Fibroblast of skin of right biceps (primary cell): ENCODE measurements at places on chromosomes 1 and 21.
A peak's percentile ranks its signal among the peaks of the same experiment; 100 is the strongest.

DNA sequence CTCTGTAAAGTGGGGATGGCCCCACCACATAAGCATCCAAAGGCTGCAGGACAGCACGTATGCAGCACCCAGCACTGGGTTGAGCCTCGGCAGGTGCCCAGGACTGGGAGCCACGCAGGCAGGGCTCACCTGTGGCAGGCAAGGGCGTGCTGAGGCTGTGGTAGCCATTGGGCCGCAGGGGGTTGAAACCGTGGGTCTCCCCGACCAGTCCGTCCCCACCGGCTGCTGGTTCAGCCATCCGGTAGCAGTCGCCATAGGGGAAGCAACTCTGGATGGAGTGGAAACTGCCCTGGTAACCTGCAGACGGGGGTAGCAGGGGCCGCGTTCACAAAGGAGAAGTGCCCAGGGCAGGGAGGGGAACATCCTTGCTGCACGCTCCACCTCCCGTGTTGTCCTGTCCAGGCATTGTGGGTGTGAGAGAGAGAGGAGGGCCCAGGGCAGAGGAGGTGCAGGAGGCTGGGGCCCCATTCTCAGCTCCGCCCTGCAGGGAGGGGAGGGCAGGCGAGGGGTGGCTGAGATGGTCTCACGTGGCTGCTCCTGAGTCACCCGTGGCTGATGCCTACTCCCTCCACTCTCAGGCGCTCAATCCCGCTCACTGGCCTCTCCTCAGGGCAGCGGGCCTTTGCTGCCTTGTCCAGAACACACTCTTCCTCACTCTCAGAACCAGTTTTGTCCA, 49.9 kb downstream of the DMRTB1 start:
- peak; percentile 29 for DNase-seq

DNA sequence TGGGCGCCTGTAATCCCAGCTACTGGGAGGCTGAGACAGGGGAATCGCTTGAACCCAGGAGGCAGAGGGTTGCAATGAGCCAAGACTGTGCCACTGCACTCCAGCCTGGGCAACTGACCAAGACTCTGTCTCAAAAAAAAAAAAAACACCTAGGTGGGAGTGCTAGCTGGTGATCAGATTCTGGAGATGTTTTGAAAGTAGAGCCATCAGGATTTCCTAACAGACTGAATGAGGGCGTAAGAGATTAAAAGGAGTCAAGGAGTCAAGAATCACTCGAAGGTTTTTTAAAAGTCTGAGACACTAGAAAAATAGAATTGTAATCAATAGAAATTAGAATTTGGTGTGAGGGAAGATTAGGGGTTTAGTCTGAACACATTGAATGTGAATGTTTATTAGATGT, 73.8 kb downstream of the HSF2BP start:
- no peak for DNase-seq

- no peak for DNase-seq
These were observed 48.1 kb downstream of the DMRTB1 start for GRCh38 chr1:53507116-53507820.

GRCh38 chr1:91121366-91121765, 99.5 kb upstream of the ZNF644 start:
- no peak for DNase-seq

DNA sequence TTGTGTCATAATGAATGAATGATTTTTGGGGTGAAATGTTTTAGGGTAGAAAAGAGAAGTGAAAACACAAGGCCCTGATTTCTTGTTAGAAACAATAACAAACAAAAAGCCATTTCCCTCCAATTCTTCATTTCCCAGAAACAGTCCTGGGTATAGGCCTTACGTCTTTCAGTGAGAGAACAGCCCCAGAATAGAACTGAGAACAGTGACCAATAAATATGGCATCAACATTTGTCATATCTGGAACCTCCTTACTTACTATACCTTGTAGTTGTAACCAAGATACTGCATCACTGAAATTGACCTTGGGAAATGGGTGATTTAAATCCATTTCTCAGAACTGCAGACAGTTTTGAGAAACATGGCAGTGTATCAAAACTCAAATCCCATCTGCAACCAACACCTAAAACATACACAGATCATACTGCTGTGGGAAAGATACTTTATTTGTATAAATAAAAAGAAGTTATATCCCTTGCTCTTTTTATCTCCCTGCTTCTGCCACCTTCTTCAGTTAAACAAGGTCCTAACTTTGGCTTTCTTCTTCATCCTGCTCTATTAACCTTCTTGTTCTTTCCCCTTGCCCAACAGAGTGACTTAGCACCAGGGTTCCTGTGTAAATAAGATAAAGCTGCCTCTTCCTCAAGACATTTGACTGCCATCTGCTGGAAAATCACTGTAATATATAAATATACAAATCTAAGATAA, 19.5 kb downstream of the XKR8 start:
- DNase-seq: peak; percentile 61

DNA sequence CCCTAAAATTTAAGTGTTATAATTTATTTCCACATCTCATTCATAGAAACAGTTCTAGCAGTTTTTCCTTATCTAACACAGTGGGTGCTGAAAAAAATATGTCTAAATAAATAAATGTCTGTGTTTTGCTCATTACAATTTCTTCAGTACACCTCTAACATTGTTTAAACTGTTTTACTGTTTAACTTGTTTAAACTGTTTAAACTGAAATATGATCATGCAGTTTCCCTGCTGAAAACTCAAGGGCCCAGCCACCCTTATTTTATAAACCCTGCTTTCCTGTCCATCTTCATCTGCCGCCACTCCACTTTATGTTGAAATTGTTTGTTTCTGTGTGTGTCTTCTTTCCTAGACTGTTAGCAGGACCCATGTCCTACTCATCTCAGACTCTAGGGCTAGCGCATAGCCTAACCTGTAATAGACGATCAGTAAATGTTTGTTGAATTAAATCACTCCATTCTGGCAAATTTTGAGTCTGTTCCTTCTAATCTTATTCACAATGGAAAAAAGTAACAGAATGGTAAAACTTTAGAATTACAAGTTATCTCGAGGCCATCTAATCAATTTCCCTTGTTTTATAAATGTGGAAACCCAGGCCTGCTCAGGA, 9.4 kb upstream of the PIK3C2B start:
- no peak for DNase-seq

DNA sequence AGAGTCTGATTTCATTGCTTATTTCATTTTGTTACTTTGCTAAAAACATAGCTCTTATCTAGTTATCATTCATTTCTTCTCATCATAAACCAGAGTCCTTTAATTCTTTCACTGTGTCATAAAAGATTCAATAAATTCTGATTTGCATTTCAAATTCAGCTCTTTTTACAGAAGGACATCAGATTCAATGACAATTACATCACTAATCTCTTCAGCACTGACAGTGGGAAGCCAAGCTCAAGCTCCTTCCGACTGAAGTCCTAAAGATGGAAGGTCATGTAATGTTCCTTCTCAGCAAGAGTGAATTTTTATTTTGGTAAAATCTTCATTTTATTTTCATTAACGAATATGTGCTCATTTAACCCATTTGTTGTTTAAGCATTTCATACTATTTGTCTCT, 530.7 kb upstream of the ADGRL2 start:
- DNase-seq: no peak

DNA sequence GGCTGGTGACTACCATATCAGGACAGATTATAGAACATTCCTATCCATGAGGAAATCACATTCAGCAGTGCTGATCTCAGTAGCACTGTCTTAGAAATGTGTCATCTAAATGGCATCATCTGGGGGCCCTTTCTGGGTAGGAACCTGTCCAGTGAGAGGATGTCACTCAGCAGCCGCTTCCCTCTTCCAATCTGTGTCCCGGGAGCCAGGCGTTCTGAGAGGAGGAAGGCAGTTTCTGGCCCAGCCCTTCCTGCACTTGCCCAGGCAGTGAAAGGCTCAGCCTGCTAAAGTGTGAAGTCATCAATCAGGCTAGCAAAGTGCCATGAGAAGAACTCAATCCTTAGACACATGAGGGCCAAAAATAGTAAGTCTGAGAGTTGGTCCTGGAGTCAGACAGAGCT, 25.6 kb downstream of the RAB4A start:
- peak; percentile 84 for DNase-seq

DNA sequence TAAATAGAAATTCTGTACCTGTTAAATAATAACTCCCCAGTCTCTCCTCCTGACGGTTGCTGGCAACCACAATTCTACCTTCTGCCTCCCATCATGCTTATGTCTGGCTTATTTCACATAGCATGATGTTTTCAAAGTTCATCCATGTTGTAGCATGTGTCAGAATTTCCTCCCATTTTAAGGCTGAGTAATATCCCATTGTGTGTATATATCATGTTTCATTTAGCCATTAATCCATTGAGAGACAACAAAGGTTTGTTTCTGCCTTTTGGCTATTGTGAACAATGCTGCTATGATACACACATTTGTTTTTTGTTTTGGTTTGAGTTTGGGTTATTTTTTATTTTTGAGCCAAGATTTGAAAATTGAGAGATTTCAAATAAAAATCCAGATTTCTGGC, 72.0 kb downstream of the LBR start:
- no peak for DNase-seq

- DNase-seq: no peak
These were observed 89.8 kb downstream of the EVI5 start for GRCh38 chr1:92695104-92695503.

- DNase-seq: no peak
These were observed 110.5 kb upstream of the USH2A start for GRCh38 chr1:216533776-216534175.

DNA sequence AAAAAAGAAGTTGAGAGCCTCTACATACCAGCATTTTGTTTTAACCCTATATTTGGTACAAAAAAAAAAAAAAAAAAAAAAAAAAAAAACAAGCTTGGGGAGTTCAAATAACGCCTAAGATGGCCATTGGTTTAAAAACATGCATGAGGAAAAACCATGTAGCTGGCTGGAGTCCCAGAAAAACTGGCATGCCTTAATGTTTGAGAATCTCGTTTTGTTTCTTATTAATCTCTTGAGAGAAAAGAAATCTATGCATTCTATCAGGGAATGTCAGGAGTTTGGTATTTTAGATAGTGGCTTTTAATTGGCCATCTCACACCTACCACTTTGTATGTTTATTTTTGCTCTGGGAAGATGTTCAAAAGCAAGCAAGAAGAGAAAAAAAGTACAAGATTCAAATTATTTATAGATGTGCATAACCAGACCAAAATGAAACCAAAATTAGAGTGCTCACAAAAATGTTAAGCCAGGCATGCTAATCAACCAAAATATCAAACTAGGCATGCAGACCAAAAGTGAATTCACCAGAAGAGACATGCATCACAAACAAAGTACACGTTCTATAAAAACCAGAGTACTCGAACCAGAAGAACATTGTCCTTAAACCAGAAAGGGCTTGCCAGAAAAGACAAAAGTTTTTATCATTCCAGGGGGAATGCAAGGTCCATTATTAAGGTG, 156.6 kb downstream of the AK5 start:
- peak; percentile 87 for DNase-seq

DNA sequence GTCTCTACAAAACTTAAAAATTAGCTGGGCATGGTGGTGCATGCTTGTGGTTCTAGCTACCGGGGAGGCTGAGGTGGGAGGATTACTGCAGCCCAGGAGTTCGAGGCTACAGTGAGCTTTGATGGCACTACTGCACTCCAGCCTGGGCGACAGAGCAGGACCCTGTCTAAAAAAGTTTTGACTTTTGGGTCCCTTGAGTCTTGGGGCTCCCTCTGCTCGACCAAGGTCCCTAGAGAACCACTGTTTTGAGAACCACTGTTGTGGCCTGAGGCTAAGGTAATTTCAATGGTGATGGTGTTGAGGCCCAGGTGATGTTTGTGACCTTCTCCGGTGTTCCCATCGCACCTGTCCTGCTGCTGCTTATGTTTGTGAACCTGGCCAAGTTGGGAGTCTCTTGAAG, 3.1 kb upstream of the CAMTA1 start:
- DNase-seq: no peak

GRCh38 chr1:76336931-76337371, 262.4 kb downstream of the ST6GALNAC3 start:
- peak; percentile 96 for DNase-seq

- DNase-seq: peak; percentile 32
These were observed 365.0 kb downstream of the LTN1 start for GRCh38 chr21:28627691-28628090.

GRCh38 chr1:164320790-164321731, 237.9 kb upstream of the PBX1 start:
- DNase-seq: peak; percentile 25

GRCh38 chr1:218108034-218108433, 177.1 kb upstream of the RRP15 start:
- no peak for DNase-seq

- peak; percentile 10 for DNase-seq
These were observed 38.8 kb downstream of the VPS45 start for GRCh38 chr1:150106341-150106740.

DNA sequence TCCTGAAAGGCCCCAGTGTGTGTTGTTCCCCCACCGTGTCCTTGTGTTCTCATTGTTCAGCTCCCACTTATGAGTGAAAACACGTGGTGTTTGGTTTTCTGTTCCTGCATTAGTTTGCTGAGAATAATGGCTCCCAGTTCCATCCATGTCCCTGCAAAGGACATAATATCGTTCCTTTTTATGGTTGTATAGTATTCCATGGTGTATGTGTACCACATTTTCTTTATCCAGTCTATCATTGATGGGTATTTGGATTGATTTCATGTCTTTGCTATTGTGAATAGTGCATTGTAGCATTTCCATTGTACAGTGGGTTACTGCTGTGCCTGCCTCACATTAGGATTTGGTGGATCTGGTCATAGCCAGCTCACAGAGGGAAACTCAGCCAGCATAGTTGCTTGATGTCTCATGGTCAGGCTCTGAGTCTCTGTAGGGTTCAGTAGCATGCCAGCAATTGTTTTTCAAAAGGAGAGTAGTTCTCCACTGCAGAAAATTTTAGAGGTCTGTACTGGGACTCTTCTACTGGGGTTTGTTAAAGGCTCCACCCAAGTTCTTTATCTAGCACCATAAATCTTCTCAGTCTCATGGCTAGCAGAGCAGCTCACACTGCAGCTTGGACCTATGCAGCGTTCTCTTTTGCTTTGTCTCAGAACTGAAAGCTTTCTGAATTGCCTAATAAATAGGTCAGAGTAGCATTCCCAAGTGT, 41.0 kb downstream of the RUNX3 start:
- peak; percentile 62 for DNase-seq

DNA sequence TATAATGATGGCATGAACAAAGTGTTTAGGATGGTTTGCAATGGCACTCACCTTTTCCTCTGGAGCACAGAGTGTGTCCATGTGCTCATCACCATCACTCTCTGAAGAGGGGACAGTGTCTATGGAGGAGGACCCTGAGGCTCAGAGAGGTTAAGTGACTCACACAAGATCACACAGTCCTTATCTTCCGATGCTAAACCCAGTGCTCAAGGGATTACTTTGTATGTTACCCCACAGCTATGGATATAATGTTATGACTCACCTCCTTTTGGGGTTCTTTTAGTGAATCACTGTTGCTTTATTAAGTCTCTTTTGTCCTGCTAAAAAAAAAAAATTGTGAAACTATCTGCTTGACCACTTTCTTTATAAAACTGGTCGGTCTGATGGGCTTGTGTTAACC, 67.6 kb downstream of the TENT5C start:
- peak; percentile 78 for DNase-seq

- DNase-seq: no peak
These were observed 5.1 kb downstream of the NT5C1A start for GRCh38 chr1:39666772-39667171.

- DNase-seq: no peak
These were observed 11.4 kb upstream of the ERI3 start for GRCh38 chr1:44366371-44366975.
